Gastroesophageal sphincter (tissue), 4 donors: ENCODE measurements at places on chromosomes 16 and 17.
A peak's percentile ranks its signal among the peaks of the same experiment; 100 is the strongest.

DNA sequence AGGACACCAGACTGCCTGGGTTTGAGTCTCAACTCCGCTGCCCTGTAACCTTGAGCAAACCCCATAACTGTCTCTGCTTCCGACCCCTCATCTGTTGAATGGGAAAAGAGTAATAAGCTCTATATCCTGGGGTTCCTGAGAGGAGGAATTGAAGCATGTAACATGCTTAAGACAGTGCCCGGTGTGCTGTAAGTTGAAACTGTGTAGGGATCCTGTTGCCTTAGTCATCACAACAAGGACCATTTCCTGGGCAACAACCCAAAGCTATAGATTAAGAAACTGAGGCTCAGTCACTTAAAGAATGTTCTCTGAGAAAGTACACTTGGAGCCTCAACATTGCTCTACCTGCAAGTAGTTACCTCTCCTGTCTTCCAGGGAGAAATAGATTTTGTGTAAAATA lies 23.0 kb downstream of the CDH13 start:
- ATAC-seq: no peak

- peak; percentile 23 for ATAC-seq
These were observed 762 bp upstream of the CSF3 start for GRCh38 chr17:40014375-40014980.

DNA sequence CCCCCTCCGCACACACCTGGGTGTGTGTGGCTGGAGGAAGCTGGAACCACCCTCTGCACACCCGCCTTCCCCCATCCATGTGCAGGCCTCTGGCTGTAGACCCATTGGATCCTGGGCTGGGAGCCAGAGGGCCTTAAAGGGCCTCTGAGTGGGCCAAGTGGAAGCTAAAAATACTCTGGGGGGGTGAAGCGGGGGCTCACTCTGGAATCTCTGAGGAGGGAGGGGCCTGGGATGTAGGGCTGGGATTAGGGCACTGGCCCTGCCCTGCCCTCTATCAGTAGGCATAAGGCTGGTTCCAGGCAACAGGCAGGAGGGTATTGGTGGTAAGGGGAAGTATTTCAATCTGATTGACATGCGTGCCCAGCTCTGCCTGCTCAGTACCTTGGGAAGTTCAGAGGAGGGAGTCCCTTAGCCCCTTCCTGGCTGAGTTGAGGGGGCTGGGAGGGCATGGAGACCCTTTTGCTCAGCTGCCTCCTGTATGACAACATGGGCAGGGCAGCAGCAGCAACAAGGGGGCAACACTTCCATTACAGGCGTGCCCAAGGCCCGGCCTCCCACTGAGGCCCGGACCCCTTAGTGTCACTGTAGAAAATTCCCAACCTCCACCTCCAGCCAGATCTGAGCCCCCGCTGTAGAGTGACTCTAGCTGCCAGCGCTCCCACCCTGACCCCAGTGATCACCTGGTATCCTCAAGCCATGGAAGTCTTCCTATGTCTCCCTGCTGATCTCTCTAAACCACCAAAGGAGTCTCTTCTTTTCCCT lies 5.2 kb downstream of the ITGA3 start:
- peak; percentile 73 for ATAC-seq

GRCh38 chr17:58249270-58250133 lies 11.1 kb downstream of the LPO start:
- ATAC-seq: peak; percentile 90
